ENCODE measurements at places on chromosomes 4 and X.

- DNase-seq: no peak
These were observed 23.2 kb upstream of the UVSSA start for GRCh38 chr4:1323635-1324442.

GRCh38 chr4:31360786-31361185, 640.6 kb downstream of the PCDH7 start:
- DNase-seq: no peak

DNA sequence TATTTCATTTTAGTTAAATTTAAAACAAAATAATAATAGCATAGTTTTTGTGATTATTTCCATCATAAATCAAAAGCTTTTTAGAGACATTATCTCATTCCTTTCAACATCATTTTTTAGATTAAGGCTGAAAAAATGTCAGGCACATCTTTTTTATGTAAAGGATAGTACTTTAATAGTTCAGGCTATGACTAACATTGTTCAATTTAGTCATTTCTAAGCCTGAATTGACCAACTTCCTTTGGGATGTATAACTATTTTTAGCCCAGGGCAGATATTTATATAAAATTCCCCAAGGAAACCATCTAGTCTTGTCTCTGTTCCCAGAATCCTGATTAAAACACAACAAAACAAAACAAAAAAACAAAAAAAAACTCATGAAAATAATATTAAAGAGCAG, 145.6 kb upstream of the PCDH18 start:
- no peak for DNase-seq

GRCh38 chr4:149523039-149523438, 292.6 kb downstream of the IQCM start:
- no peak for DNase-seq

DNA sequence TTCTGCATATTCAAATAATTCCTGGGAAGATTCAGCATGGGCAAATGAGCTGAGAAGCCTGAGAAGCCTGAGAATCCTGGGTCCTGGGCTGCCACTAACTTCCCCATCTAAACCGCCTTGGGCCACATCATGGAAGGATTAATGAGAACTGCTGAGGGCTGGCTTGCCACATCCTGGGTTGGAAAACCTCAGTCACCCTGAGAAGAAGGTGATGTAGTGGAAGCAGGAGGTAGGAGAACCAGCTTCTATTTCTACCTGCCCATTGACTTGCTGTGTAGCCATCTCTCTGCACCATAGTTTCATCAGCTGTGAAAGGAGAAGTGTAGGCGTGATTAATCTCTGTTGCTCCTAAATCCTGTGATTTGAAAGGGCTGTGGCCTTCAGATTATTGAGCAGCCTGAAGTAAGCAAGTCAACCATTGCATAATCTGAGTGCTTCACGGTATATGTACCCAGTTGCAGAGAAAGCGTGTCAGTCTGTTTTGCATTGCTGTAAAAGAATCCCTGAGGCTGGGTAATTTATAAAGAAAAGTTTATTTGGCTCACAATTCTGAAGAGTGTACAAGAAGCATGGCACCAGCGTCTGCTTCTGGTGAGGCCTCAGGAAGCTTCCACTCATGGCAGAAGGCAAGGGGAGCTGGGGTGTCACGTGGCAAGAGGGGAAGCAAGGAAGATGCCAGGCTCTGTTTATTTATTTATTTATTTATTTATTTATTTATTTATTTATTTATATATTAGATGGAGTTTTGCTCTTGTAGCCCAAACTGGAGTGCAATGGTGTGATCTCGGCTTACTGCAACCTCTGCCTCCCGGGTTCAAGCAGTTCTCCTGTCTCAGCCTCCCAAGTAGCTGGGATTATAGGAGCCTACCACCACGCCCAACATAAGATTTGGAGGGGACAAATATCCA, 140.9 kb upstream of the ATP6AP2 start:
- no peak for DNase-seq

- no peak for DNase-seq
These were observed 176.0 kb downstream of the COX18 start for GRCh38 chr4:72893354-72894066.

GRCh38 chr4:157004279-157005161, 32.9 kb upstream of the PDGFC start:
- DNase-seq: no peak

GRCh38 chrX:123960956-123961267, 594 bp upstream of the STAG2 start:
- DNase-seq: no peak

DNA sequence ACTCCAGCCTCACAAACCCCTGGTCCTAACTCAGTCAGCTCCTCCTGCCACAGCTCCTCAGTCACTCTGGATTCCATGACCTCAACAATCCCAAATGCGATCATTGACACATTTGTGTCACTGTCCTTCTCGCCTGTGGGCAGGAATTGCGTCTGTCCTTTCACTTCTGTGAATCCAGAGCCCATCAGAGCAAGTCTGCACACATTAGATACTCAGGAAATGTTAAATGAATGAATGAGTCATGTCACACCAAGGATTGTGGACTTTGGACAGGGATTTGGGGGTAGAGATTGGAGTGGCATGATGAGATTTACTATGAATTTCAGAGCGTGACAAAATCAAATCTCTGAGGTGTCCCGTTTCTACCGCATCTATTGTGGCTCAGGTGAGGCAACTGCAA, 11.8 kb upstream of the CLDN24 start:
- no peak for DNase-seq

DNA sequence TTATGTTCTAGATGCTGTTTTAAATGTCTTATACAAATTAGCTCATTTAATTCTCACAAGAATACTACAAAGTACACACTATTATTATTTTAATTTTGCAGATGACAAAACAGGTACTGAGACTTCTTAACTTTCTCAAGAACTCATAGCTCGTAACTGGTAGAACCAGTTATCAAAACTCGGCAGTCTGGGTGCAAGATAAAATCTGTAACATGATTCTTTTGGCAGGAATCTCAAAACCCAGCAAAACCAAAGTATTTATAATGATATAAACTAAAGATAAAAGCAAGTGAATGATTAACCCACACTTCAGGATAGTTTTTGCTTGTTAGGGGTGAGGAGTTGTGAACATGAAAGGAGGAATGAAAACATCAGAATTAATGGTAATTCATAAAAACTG, 27.6 kb downstream of the CLNK start:
- DNase-seq: no peak
